ENCODE measurements at places on chromosomes 2 and 18.

DNA sequence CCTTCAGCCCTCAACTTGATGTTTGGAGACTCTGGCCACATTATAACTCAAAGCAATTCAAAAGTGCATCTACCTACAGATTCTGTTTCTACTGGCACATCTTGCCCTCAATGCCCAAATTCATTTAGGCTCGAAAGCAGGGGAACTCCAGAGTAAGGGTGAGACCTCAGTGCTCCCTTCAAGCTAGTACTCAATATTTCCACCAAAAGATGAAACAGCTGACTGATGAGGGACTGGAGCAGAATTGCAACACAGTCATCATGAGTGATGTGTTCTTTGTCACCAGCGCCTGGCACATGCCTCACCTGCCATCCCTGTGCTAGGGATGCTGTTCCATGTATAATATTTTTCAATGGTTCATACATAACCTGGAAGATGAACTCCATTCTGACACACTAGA lies 247.3 kb downstream of the DSEL start:
- no peak for DNase-seq

- DNase-seq, result no peak
These were observed 18.6 kb upstream of the TMEM182 start for GRCh38 chr2:102743259-102743658.

- DNase-seq, result no peak
These were observed 78.9 kb downstream of the ZBTB7C start for GRCh38 chr18:48330016-48330991.

- no peak for DNase-seq
These were observed 149.4 kb upstream of the SLC1A4 start for GRCh38 chr2:64839844-64840243.

DNA sequence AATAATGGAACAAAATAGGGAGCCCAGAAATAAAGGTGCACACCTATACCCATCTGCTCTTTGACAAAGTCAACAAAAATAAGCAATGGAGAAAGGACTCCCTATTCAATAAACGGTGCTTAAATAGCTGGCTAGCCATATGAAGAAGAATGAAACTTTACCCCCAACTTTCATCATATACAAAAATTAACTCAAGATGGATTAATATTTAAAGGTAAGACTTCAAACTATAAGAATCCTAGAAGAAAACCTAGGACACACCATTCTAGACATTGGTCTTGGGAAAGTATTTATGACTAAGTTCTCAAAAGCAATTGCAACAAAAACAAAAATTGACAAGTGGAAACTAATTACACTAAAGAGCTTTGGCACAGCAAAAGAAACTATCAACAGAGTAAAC lies 139.1 kb downstream of the DNAH7 start:
- DNase-seq, result no peak

DNA sequence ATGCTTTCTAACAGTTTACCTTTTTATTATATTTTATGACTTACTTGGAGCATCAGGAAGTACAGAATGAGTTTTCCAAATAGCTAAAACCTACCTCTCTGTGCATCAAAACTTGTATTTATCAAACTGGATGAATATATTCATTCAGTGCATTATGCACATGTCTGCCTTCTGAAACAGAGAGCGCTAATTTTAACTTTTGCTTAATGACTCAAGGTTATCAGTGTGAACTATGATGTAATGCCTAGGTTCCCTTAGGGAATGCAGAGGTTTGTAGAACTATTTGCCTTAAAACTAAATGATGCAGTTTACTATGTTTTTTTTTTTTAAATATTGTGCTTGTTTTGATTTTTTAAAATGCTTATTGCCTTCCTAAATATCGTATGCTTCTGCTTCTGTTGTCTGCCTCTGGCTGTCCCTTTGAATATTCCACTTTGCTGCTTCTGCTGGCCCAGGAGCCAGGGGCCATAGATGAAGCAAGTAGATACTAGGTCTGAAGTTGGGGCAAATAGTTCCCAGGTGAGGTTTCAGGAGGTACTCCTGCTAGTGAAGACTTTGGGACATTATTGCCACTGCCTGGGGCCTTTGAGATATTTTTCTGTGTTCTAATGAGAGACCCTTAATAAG lies 16.5 kb downstream of the TMEM178A start:
- no peak for DNase-seq

DNA sequence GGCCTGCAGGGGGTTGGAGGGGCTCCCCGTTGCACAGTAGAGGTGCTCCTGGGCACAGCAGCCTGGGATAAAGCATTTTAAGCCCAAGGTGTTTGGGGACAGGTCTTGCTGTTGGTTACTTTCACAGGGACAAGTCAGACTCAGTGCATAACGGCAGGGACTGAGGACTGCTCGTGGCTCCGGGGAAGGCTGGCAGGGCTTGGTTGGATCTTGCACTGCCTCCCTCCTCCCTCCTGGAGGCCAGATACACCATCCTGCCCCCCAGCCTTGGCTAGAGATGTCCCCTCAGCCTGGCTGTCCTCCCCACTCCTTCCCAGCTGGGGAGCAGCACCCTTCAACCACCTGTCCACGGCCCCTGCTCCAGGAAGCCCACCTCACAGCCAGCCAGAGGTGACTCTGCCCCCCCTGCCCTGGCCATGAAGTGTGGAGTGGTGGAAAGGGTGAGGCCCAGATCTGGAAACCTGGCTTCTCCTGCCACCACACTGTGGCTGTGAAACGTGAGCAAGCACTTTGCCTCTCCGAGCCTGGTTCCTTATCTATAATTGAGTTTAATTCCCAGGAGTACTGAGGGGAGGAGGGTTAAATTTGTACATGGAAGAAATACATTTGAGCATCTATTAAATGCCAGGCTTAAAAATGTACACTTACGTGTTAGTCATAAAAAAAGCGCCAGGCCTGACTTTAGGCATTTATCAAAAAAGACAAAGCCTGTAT lies 67.1 kb upstream of the TAF1B start:
- DNase-seq, result no peak

GRCh38 chr2:148680462-148680861 lies 35.9 kb downstream of the EPC2 start:
- no peak for DNase-seq

DNA sequence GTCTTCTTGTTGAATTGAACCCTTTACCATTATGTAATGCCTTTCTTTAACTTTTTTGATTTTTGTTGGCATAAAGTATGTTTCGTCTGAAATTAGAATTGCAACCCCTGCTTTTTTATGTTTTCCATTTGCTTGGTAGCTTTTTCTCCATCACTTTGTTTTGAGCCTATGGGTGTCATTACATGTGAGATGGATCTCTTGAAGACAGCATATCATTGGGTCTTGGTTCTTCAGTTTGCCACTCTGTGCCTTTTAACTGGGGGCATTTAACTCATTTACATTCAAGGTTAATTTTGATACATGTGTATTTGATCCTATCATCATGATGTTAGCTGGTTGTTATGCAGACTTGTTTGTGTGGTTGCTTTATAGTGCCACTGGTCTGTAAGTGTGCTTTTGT lies 489.4 kb upstream of the TNP1 start:
- no peak for DNase-seq

GRCh38 chr18:63979409-63979920 lies 9.6 kb downstream of the SERPINB8 start:
- DNase-seq, result peak; percentile 26

DNA sequence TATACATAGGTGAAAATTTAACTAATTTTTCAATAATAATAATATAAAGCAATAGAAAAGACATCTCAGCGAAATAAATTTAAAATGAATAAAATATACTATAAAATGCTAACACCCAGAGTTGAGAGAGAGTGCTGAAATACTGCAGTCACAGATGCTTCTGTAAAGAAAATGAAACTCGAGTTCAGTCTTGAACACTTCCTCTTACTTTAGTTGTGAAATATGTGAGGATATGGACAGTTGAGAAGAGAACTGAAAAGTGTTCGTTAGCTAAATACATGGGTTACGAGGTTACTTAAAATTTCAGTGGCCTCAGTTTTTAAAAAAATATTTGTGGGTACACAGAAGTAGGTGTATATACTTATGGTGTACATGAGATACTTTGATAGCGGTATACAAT lies 106.8 kb downstream of the DNAH7 start:
- DNase-seq, result no peak

- no peak for DNase-seq
These were observed 87.2 kb downstream of the SLC5A7 start for GRCh38 chr2:108073415-108074072.

DNA sequence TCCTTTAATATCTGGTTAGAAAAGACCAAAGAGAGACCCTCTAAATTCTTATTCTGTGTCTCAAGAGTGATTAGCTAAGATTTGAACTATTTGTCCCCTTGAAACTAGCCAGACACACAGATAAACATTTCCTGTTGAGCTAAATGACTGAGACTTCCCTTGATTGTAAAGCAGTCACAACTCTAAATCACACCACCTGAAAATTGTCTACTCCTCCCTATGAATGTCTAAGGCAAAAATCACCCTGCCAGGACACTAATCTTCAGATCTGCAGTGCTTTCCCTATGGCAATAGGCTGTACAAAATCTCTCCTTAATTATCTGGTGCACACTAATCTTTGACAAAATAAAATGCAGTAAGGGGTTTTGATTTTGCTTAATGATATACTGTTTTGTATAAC lies 200.5 kb upstream of the GULP1 start:
- DNase-seq, result no peak

DNA sequence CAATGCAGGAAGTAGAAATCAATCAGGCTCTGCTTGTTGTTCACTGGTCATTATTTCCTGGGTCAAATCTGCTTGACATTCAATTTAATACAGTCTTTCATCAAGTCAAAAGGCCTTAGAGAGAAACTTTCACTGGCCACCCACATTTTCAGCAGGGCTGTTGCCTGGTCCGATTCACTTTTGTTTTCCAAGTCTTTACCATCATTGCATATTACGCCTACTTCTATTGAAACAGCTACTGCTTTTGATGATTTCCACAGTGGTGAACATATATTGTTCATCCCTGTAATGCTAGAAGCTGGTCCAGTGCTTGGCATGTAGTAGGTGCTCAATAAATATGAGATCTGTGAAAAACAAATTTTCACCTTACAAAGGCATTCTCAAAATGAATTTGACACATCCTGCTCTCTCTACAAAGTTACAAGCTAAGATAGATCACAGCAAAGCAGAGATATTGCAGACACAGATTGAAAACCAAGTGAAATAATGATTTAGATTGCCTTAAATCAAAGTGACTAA lies 600.1 kb downstream of the ARHGAP15 start:
- no peak for DNase-seq

DNA sequence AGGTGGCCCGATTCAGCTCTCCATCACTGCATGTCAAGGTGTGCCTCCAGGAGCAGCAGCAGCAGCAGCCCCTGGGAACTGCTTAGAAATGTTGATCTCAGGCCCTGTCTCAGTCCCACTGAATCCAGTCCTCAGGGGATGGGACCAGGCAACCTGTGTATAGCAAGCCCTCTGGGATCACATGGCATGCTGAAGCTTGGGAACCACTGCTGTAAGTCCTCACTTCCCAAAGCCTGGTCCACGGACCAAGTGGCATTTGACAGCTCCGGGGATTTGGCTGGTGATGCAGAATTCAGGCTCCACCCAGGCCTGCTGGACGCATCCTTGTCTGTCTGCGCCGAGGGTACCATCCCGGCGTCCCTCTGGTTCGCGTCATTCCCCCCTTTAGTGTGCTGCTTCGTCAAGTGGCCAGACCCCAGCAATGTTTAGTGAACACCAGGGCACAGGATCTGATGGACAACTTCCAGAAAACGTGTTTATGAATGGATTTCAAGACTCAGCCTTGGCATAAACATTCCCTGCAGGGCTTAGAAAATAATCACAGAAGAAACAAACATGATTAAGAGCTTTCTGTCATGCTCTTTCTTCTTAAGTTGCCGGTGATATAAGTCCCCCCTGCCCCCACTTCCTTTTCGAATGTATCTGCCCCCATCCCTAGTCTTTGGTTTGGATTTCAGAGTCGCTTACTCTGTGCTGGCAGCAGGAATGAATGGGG lies 234.0 kb downstream of the GBX2 start:
- no peak for DNase-seq

DNA sequence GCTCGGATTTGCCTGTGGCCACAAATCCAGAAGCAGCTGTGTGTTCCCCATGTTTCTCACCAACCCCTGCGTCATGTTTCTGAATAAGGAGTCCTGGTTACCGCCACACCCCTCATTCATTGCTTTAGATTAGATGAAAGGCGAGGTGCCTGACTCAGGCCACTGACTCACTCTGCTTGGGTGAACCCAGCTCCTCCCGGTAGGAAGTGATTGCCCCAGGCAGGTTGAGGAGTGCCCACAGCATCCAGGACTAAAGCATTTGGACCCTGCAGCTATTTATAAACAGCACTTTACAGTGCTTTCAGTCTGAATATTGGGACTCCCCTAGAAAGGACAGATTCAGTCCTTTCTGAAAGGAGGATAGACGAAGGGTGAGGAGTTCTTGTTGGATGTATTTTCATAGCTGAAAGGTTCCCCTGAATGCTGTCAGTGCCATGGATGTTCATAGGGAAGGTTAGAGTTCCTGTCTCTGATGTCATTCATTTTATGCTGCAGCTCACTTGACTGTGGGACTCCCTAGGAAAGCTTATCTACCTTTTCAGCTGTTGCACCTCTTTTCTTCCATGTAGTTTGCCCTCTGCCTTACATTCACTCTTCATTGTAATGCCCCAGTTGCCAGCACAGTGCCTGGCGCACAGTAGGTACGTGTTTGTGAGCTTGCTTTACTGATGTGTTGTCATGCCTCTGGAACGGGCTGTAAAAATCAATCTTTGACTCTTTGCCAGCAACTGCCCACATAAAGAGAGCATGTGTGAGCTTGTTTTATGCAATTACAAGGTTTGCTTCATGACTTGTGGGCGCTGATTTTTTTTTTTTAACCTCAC lies 14.9 kb downstream of the ITGA6 start:
- no peak for DNase-seq

DNA sequence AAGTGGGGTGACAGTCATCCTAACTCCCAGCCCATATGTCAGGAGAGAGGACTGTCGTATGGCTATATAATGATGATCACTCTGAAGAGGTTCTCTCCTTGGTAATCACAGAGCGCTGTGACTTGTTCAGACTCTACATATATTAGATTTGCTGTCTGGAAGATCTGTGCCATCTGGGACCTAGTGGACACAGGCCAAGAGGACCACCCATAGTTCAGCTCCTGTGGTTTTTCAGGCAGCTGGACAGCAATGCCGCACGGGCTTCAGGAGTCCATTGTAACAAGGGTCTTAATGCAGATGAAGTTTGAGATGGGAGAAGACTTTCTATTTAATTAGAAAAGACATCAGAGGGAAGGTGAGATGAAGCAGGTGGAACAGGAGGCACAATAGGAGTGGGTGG lies 40.1 kb upstream of the EPHA4 start:
- DNase-seq, result no peak

DNA sequence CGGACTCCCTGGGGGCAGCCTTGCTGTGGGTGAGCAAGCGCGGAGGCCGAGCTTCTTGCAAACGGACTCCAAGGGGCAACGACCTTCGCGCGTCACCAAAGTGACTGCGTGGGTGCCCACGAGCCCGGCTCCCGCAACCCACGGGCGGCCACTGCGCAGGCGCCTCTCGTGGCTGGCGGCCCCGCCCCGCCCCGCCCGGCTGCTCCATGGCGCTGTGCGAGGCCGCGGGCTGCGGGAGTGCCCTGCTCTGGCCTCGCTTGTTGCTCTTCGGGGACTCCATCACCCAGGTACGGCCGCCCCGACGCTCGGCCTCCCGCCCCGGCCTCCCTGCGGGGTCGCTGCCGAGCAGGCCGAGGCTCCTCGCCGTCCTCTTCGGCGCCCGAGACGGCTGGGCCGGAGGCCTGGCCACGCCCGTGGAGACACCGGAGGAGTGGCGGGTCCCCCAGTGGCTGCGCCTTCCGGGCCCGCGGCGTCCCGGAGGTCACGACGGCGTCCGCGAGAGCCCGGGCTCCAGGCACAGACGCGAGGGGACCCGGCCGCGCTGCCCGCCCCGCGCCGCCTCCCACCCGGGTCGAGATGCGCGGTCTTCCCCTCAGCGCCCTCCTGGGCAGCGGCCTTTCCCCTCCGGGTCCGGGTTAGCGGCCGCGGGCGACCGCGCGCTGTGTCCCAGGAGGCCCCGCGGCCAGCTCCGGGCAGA lies at the start of gene IAH1:
Gene IAH1, plus strand, starts transcription at position 191 of the 697 bp plus-strand sequence. Its CDS starts 16 bp downstream, at position 207.
- DNase-seq, result no peak
